ENCODE measurements at places on chromosomes 6 and 20.

DNA sequence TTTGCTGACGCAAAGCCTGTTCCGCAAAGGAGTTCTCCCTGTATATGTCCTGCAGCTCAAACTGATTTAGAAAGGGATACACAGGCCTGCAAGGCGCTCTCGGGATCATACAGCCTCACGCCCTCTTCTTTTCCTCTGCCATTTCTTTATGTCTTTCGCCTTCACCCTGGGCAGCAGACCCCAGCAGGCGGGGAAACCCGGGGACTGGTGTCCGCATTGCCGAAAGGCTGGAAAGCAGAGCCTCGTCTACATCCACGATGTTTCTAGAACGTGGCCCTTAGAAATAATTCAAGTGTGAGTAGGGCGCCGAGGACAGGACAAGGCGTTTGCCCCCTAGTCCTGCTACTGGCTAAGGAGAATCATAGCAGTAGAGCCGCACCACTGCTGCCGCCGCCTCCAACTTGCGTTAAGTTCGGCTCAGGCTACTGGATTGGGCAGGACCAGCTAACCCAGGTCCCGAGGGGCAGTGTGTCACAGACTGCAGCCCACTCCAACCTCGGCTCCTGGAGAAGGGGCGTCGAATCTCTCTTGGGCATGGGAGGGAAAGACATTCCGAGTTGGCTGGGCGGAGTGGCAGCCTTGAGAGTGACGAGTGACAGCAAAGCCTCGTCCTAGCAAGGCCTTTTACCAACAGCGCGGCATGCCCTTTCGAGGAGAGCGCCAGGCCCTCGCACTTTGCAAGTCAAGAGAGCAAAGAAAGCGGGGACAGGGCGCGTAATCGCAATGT lies 2.6 kb upstream of the TBX18 start:
- no peak for DNase-seq

- DNase-seq, result no peak
These were observed 396.5 kb downstream of the SMOC2 start for GRCh38 chr6:168837254-168838036.

DNA sequence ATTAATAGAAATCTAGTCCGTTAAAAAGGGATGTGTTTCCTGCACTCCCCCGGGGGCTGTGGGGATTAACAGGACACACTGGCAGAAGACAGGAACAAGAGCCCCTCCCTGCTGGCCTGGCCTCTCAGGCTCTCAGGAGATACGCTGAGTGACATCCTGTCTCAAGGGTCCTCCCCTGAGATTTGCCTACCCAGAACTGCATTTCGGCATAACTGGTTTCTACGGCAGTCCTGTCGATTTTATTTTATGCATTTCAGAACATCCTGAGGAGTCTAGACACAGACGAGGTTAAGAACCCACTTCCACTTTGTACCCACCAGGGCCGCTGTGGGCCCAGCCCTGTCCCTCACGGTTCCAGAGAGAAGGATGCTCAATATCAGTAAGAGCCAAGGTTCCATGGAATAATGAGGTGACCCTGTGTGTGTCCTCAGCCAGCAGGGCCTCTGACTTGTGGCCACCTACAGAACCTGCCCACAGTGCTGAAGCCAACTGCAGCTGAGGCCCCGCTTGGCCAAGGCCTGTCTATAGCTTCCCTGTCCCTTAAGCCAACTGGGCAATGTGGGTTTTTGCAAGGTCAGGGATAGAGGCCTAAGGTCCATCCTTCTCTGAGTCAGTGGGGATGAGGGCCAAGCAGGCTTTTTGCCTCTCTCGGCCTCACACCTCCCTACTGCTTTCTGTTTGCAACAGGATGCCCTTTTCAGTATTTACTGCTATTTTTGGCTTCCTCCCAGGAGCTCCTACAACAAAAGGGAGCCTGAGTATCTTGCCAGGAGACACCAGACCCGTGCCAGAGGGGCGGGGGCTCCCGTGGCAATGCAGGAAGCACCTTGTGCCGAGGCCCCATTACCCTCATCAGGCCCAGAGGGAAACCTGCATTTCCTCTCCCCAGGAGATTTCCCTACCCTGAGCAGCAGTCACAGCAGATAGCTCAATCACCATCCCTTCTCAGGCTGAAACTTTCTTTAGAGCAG lies 14.7 kb downstream of the UQCC2 start:
- peak; percentile 73 for DNase-seq

GRCh38 chr20:23120936-23121750 lies 35.0 kb upstream of the CD93 start:
- DNase-seq, result peak; percentile 79

GRCh38 chr6:112286010-112286409 lies 31.6 kb upstream of the LAMA4 start:
- no peak for DNase-seq

DNA sequence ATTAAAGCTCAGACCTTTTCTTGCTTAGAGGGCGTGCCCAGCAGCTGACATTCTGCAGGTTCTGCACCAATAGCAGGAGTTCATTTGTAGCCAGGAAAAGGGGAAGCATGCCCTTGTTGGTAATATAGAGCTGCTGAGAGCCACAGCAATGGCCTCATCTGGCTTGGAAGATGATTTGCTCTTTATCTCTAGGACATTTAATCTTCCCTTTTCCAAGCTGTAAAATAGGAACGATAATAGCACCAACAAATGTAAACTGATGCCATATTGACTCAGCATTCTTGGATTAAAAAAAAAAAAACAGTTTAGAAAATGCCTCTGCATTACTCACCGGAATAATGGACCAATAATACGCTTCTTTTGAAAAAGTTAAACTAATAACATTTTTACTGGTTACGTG lies 93.4 kb upstream of the SLC2A12 start:
- no peak for DNase-seq

GRCh38 chr20:45985573-45985972 lies 13.6 kb upstream of the ZNF335 start:
- DNase-seq, result no peak

DNA sequence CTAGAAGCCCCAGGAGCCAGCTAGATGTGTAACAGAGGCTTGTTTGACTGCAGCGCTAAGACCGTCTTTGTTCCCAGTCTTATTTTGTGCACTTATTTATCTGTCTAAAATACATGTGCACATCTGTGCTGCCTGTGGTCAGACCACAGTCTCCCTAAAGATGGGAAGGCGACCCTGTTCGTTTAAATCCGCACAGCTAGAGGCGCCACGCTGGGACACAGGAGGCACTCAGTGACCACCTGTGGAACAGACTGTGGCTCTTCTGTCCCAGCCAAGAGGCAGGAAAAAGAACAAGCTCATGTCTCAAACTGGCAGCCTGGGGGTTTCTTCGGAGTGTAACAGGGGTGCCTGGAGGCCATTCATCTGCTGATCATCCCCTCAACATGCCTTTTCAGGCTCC lies 66.8 kb downstream of the CPNE5 start:
- no peak for DNase-seq

DNA sequence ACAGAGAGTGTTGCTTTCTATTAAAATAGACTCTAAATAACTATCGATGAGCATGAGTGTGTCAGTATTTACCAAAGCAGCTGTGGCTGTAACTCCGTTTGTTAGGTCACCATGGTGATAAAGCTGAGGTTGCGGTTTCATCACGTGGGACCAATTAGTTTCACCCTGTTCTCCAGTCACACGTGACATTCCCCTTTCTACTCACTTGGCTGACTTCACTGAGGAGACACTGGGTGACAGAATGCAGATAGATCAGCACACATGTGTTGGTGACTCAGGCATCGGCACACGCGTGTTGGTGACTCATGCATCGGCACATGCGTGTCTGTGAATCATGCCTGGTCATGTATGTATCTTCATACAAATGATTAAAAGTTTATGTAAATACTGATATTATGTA lies 285.4 kb downstream of the THBS2 start:
- DNase-seq, result no peak

DNA sequence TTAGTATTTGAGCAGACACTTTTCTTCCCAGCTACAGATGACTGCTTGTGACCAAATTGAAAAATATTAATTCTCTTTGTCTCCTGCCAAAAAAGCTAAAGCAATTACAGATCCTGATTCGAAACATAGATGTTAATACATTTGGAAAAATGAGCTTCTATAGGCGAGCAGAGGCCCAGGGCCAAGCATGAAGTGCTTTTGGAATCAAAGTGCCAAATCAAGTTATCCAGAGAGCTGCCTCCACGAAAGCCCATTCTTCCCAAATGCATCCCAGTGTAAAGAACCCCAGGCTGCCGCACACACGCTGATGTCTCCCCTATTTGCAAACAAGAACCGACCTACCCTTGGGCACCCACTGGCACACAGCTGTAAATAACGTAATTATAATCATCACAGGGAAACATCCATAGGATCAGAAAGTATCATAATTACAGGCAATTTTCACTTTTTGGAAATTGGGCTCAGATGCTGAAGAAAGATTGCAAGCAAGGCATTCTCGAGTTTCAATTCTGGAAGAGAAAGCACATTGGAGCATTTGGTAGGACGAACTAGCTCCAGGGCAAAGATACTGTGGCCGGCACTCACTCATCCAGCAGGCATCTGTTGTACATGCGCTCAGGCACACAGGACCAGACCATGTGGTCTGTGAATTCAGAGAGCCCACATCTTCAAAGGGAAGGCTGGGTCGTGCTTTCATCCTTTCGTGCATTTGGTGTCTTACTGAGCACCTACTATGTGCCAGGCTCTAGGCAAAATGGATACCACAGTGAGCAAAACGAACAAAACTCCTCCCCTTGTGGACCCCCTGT lies 45.9 kb downstream of the BMP7 start:
- no peak for DNase-seq

All from bone marrow (tissue), 2 donors.